Mucosa of gallbladder (tissue), 1 donor: ENCODE measurements at places on chromosomes 2 and 18. TPM values are rescaled to one million over a fixed set of nuclear protein-coding genes. Genes with fewer than 3 reads are reported as not detected.

Gene CTAGE1
- total RNA-seq = 0.06 TPM

Gene MYOM1
- 138 TPM for total RNA-seq

Gene TTN
- total RNA-seq = 92.5 TPM

Gene KCNG2
- not detected for total RNA-seq

Gene SEC11C
- total RNA-seq = 58.7 TPM

Gene MALL
- total RNA-seq = 43.7 TPM

Gene LRATD1
- 33.4 TPM for total RNA-seq

Gene GKN1
- not detected for total RNA-seq

Gene PREB
- 51.3 TPM for total RNA-seq

Gene RUFY4
- total RNA-seq = 0.17 TPM

Gene ADRA2B
- 0.95 TPM for total RNA-seq

Gene DSC3
- total RNA-seq = 0.03 TPM

Gene TP53I3
- 35.2 TPM for total RNA-seq

Gene HOXD12
- total RNA-seq = not detected

Gene MARCHF4
- total RNA-seq = 0.09 TPM

Gene ATP8B1
- total RNA-seq = 125 TPM

Gene PLA2R1
- total RNA-seq = 45.0 TPM

Gene TRABD2A
- total RNA-seq = 0.52 TPM

Gene TTC31
- total RNA-seq = 41.0 TPM

Gene SP5
- total RNA-seq = 1.8 TPM

Gene PTPN18
- 126 TPM for total RNA-seq

Gene CD8B
- total RNA-seq = 4.1 TPM

Gene FEV
- total RNA-seq = not detected

Gene DCC
- total RNA-seq = not detected

Gene MC2R
- total RNA-seq = not detected

Gene ZBTB14
- 14.1 TPM for total RNA-seq

Gene STPG4
- 0.20 TPM for total RNA-seq

Gene REG3A
- 2.9 TPM for total RNA-seq

Gene ASNSD1
- total RNA-seq = 32.5 TPM

Gene POU3F3
- total RNA-seq = not detected

Gene ATP6V1B1
- 1.6 TPM for total RNA-seq

Gene CAPN13
- total RNA-seq = 44.4 TPM

Gene TXNDC2
- total RNA-seq = not detected

Gene ASXL2
- total RNA-seq = 37.5 TPM

Gene PCARE
- total RNA-seq = not detected

Gene CFAP221
- 5.4 TPM for total RNA-seq

Gene ALMS1
- 21.5 TPM for total RNA-seq

Gene SCYGR1
- not detected for total RNA-seq

Gene DSG1
- total RNA-seq = 0.89 TPM

Gene SLC5A7
- total RNA-seq = 0.20 TPM

Gene KCNK3
- total RNA-seq = 9.1 TPM

Gene GALNT1
- total RNA-seq = 72.7 TPM

Gene LINC00305
- not detected for total RNA-seq

Gene CFAP65
- total RNA-seq = 0.29 TPM

Gene TUBA4B
- not detected for total RNA-seq

Gene CD8B2
- total RNA-seq = 0.09 TPM

Gene L3MBTL4
- total RNA-seq = 16.1 TPM

Gene SLC1A4
- 14.3 TPM for total RNA-seq

Gene OTOS
- total RNA-seq = not detected

Gene SPOPL
- 29.2 TPM for total RNA-seq

Gene SMYD1
- total RNA-seq = 7.3 TPM

Gene EPAS1
- total RNA-seq = 221 TPM

Gene CDH19
- 4.0 TPM for total RNA-seq

Gene TMEM247
- not detected for total RNA-seq

Gene NGEF
- total RNA-seq = 12.0 TPM

Gene CCDC85A
- 1.8 TPM for total RNA-seq

Gene NOP58
- total RNA-seq = 30.8 TPM
